Spleen (tissue), 13 donors: ENCODE measurements at places on chromosomes 5 and 9. TPM values are rescaled to one million over a fixed set of nuclear protein-coding genes. Genes with fewer than 3 reads are reported as not detected.

The GLRA1 gene
- polyA plus RNA-seq: not detected

The GGTA1 gene
- polyA plus RNA-seq: 13.1 TPM

The CHMP5 gene
- polyA plus RNA-seq: 59.0 TPM

The SLC27A6 gene
- polyA plus RNA-seq: 0.41 TPM

The SLC6A19 gene
- under 0.01 TPM for polyA plus RNA-seq

The IFNK gene
- polyA plus RNA-seq: not detected

The CATSPER3 gene
- 0.35 TPM for polyA plus RNA-seq

The GPRIN1 gene
- 0.48 TPM for polyA plus RNA-seq

The TNFSF15 gene
- 0.22 TPM for polyA plus RNA-seq

The APBA1 gene
- 2.1 TPM for polyA plus RNA-seq

The PKD2L2 gene
- not detected for polyA plus RNA-seq
